ENCODE measurements at places on chromosomes 4 and X.

DNA sequence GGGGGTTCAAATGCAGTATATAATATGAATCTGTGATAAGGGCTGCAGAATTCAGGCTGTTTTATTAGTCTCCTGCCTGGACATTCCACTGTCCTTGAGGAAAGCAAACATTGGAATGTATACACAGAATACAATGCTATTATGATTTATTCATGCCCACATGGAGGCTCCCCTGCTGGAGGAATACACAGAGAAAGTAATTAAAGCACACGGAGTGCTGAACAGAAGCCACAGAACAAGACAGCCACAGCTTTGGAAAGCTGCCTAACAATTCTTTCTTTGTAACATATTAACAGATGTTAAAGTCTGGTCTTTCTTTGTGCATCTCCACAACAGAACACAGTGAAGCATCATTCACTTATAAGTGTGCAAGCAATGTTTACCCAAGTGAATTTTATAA lies 155.8 kb downstream of the ARAP2 start:
- no peak for DNase-seq

DNA sequence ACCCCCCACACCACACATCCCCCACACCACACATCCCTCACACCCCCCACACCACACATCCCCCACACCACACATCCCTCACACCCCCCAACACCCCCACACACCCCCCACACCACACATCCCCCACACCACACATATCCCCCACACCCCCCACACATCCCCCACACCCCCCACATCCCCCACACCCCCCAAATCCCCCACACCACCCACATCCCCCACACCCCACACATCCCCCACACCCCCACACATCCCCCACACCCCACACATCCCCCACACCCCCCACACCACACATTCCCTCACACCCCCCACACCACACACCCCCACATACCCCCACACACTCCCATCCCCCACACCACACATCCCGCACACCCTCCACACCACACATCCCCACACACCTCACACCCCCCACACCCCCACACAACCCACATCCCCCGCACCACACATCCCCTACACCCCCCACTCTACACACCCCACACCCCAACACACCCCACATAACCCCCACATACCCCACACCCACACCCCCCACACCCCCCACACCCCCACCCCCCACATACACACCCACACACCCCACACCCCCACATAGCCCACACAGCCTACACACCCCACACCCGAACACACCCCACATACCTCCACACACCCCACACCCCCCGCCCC lies 172.9 kb downstream of the DCLK2 start:
- DNase-seq, result no peak

DNA sequence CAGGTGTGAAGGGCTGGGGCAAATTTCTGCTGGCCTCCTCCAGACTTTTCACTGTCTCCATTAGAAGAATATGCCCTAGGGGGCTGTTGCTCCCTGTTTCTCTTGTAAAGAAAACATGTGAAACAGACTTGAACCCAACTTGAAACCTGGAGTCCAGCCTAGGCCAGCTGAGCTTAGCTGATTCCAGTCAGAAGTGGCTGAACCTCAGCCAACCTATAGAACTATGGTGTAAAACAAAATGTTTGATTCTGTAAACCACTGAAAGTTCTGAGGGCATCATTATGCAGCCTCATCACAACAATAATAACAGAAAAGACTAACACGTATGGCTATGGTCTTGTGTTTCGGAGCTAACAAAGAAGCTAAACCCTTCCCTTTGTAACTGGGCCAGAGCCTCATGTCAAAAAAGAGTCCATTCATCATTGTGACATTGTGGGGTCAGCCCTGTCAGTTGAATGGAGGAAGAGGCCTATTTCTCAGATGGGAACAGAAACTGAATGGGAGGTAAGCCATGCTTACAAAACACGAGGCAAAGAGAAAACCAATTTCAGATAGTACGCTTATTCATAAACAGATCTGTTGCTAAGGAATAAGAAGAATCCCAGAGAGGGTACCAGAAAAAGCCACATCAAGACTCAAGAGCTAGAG lies 34.1 kb downstream of the SETD7 start:
- no peak for DNase-seq

- no peak for DNase-seq
Observed at GRCh38 chr4:120753854-120754253, 168.7 kb downstream of the PRDM5 start.

- DNase-seq, result no peak
Observed at GRCh38 chr4:23422878-23423277, 467.0 kb downstream of the PPARGC1A start.

- DNase-seq, result no peak
Observed at GRCh38 chrX:102154900-102155805, 624 bp downstream of the BEX5 start.

GRCh38 chrX:77446908-77447652 lies at the start of gene FGF16:
TSS of gene FGF16 (plus strand) at chrX:77447389. CDS start at chrX:77447675, 286 bp downstream.
- DNase-seq, result no peak

GRCh38 chrX:121642415-121642814 lies 595.0 kb downstream of the GLUD2 start:
- DNase-seq, result no peak

- DNase-seq, result no peak
Observed at GRCh38 chrX:40952855-40953254, 132.4 kb upstream of the USP9X start.

DNA sequence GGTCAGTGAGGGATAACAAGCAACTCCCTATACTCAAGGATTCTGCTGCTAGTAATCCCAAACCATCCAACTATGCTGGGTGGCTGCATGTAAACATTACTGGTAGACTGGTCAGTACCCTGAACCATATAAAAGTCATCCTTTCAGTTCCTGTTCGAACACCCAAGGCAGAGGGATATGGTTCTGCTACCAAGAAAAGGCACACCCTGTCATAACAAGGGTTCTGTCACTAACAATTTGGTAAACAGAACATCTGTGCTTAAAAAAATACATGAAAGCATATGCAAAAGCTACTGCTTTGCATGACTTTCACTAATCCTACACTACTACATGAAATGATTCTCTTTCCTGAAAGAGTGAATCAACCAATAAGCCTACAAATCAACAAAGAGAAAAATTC lies 76.8 kb upstream of the MCF2 start:
- DNase-seq, result no peak

GRCh38 chr4:180054291-180054690 lies 2188.9 kb upstream of the TENM3 start:
- DNase-seq, result no peak

- DNase-seq, result no peak
Observed at GRCh38 chr4:184053434-184053833, 148.3 kb downstream of the STOX2 start.

DNA sequence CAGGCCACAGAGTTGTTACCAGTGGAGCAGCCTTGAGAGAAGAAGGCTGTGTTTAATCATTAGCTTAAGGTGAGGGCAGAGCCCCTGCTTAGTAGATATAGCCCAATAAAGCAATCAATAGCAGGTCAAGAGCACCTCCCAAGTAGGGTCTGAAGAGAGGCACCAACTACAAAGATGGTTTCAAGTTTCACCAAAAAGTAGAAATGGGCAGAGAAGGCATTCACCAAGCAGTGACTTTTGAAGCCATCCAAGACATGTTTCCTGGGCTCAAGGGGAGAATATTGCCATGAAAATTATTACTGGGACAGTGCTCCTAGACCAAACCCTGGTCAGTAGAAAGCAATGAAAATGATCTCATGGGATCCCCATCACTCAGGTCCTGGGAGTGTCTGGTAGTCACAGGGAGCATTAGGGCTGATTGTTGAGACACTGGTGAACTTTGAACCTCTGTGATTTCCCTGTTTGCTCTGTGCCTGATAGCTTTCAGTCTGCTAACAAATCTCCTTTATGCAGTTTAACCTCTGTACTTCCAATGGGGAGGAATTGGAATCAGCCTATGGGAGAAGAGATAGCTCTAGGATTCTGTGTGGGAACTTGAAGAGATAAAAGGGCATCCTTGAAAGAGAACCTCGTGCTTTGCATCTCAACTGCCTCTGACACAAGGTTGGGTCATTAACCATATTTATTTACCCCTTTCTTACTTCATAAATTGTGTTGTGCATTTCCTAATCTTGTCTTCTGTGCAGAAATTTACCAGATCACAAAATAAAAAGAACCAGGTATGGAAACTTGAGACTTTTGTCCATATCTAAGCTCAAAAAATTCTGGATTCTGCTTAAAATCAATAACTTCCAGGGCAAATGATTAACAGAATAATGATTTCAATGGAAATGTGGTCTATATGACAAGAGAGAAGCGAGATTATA lies 9.3 kb upstream of the OTC start:
- DNase-seq, result no peak

DNA sequence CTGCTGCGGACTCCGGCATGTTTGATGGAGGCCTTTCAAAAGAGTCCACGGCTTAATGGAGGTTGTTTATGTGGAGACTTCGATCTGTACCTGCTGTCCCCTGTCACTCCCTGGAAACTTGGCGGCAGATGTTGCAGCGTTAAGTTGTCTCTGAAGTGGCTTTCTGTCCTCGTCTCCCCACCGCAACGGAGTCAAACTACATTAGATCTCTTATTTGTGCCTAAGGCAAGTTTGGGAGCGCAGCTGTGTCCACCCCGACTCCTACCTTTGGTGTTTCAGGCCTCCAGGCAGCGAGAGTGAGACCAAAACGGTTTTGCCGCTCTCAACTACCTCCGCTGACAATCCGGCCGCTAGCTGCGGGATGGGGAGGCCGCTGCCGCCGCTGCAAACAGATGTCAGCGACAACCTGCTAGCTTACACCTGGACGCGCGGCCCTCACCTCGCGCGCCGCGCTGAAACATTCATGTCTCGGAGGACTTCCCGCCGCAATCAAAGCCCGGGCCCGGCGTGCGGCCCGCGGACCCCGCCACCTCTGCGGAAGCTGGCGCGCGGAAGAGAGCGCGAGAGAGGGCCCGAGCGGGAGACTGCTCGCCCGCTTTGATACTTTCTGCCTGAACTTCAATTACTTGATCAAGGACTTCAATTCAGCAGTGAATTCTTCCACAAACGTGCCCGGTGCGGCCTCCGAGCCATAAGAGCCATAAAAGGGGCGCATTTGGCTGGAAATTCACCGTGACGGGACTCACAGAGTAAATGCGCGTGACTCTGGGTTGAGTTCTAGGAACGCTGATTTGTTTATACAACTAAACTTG lies 108.4 kb downstream of the ANTXR2 start:
- no peak for DNase-seq

GRCh38 chr4:8052160-8052691 lies 106.4 kb downstream of the ABLIM2 start:
- DNase-seq, result no peak

- DNase-seq, result no peak
Observed at GRCh38 chr4:158914218-158914617, 145.4 kb downstream of the FNIP2 start.

- no peak for DNase-seq
Observed at GRCh38 chr4:98202907-98203306, 58.3 kb upstream of the RAP1GDS1 start.

GRCh38 chr4:11488657-11489452 lies 60.2 kb upstream of the HS3ST1 start:
- DNase-seq, result no peak

GRCh38 chrX:71619986-71620385 lies 1.7 kb upstream of the CXCR3 start:
- no peak for DNase-seq

DNA sequence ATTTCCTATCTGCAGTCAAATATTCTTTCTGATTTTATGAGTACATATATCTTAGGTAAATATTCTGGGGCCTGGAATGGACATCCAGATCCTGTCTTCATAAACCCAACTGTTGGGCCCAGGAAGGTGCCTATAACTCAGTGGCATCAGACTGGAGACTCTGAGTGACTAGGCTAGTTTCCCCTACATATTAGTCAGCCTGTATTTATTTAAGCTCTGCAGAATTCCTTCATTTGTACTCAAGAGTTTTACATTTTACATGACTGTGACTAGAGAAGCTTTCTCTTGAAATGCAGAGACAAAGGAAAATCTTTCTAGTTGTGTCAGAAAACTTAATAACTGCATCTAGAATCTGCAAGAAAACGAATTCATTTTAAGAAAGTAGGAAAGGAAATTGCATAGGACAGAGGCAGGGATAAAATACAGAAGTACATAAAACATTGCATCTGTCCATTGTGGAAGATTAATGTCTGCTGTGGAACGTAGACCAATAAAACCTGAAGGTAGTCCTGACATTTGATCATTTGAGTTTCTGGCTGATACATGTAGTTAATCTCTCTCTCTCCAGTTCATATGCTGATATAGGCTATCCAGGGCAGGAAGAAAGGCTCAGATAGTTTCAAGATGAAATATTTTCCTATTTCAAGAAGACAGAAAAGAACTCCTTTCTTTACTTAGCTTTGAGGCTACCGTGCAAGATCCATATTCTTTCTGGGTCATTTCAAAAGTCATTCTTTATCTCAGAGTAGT lies 78.2 kb downstream of the OPHN1 start:
- DNase-seq, result no peak

GRCh38 chr4:6332669-6333050 lies 63.0 kb downstream of the WFS1 start:
- no peak for DNase-seq

- no peak for DNase-seq
Observed at GRCh38 chr4:21795091-21795490, 153.5 kb downstream of the KCNIP4 start.

DNA sequence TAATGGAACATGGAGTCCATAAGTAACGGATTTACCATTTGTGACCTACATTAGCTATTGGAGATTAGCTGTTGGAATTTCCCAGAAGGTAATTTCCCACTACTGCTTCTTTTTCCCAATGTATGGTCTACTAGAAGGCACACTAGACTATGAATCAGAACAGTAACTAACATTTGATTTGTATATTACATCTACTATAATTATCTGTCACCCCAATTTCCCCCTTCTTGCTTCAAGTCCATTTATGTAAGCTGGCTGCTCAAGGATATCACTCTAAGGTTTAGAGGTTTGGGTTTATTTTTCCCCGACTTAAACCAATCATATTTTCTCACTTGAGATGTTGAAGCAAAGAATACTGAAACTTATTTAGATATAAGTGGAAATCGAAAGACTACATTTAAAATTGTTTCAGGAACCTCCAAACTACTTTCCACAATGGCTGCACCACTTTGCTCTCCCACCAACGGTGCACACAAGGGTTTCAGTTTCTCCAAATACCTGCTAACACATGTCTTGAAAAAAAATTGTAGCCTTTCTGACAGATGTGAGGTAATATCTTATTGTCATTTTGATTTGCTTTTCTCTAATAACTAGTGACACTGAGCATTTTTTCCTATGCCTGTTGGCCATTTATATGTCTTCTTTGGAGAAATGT lies 33.3 kb upstream of the H2AZ1 start:
- DNase-seq, result no peak

DNA sequence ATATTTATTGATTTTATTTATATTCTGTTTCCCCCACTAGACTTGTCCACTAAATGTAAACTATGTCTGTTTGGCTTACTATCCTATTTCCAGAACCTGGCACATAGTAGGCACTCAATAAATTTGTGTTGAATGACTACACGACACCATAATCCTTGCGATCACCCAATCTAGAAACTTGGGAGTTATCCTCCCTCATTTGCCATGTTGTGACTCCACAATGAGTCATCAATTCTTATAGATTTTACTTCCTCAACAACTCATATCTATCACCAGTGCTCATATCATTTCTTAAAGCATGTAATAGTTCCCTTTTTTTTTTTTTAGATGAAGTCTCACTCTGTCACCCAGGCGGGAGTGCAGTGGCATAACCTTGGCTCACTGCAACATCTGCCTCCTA lies 39.9 kb upstream of the VAMP7 start:
- DNase-seq, result no peak

GRCh38 chr4:127732623-127733328 lies 2.6 kb downstream of the SLC25A31 start:
- no peak for DNase-seq
